ENCODE measurements at places on chromosomes 12 and 14. TPM values are rescaled to one million over a fixed set of nuclear protein-coding genes. Genes with fewer than 3 reads are reported as not detected.
A peak's percentile ranks its signal among the peaks of the same experiment; 100 is the strongest.

DNA sequence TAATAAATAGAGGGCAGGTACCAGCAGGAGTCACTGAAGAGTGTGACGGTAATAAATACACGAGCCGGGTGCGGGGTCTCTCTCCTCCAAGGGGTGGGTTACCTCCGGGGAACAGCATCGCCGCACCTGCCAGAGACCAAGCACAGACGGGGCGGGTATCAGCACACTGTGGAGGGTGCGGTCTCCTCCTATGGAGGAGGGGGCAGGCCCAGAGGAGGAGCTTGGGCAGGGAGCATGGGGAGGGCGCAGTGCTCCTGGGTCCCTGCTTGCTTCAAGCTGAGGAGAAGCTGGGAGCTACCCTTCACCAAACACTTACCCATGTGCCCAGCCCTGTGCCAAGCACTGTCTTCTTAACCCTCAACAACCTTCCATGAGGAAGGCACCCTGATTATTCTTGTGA lies 12.8 kb downstream of the PGF start:
- H3K36me3 ChIP-seq: no peaks in the 10 kb centered on the region
- H3K4me1 ChIP-seq: peaks cover 21% of the 10 kb centered on the region

DNA sequence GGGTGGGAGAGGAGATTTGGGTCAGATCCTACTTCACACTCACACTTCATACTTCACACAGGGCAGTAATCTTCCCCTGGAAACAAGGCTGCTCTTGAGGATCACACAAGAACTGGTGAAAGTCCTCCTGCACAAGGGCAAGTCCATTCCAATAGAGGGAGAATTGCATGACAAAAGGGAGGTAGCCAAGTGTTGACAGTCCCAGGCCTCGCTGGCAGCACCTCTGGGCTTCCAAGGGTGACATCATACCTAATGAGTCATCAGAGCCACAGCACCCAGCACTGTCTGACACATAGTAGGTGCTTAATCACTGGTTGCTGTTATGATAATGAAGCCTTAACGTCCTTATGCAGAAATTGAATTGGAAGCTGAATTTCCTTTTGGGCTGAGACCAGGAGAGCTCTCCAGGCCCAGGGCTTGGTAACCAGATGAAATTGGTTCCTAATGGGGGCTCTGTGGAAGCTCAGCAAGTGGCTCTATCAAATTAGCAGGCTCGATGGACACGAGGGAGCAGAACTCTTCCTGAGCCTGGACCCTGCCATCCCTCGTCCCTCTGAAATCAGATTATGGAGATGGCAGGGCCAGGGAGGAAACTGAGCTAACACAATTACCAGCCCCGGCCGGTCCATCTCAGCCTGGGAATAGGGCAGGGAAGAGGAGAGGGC lies 58.8 kb upstream of the ACTN1 start:
- H3K4me1 ChIP-seq: peaks cover 33% of the 10 kb centered on the region
- H3K4me3 ChIP-seq: no peak overlapping the region
- H3K27me3 ChIP-seq: no peaks in the 10 kb centered on the region
- 0 out of 2 replicates have a peak overlapping the region, but pooled peaks have one; percentile 1 for H3K27ac ChIP-seq

DNA sequence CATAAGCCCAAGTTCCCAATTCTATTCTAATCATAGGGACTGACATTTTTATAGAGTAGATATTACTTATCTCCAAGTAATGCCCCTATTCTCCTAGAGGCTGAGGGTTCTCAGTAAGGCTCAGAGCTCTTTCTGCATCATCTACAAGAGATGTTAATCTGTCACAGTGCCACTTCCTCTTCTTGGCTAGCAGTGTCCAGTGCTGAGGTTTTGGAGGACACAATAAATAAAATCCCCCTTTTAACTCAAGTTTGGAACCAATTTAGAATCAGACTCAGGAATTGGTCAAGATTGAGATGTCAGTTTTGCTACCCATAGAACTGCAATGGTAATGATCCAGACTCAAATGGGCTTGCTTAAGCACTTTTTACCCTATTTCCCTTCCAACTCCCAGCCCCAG lies 154.1 kb upstream of the ARID2 start:
- no peak for DNase-seq
- H3K27ac ChIP-seq: no peak overlapping the region
- no peaks in the 10 kb centered on the region for H3K36me3 ChIP-seq

DNA sequence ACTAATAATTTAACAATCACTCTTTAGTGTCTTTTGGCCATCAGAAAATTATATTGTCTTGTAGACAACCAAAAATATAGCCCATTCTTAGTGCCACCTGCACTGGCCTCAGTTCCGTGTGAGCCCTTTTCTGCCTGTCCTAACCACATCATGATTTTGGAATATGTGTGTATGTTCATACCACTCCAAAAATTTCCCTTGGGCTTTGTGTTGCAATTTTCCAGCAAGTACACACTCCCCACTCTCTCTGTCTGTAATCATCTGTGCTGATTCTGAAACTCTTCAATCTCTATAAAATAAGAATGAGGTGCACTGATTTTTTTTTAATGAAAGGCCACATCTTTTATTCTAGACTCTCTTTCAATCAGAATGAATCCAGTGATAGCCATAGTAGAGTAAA lies 196.0 kb downstream of the PIK3C2G start:
- no peaks in the 10 kb centered on the region for H3K27me3 ChIP-seq
- no peak for DNase-seq
- H3K27ac ChIP-seq: no peak overlapping the region
- H3K36me3 ChIP-seq: no peaks in the 10 kb centered on the region

DNA sequence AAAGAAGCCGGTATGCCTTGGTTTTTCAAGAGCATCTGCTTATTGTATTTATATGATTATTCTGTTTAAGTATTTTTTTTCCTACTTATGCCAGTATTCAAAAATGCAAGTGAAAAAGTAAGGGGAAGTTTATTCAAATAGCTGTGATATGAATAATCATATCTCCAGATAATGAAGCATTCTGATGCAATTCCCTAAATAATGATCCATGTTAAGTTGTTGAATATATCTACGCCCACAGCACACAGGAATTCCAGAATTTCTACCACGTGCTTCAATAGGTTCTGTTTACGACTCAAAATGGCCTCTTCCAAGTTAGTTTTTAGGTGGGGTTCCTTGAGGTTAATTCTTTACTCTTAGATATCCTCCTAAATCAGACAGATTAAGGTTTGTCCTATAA lies 208.3 kb downstream of the NAV3 start:
- peaks cover 3% of the 10 kb centered on the region for H3K36me3 ChIP-seq
- H3K27ac ChIP-seq: no peak overlapping the region
- no peak overlapping the region for H3K4me3 ChIP-seq
- peak; percentile 34 for DNase-seq
- H3K4me1 ChIP-seq: peaks cover 10% of the 10 kb centered on the region

DNA sequence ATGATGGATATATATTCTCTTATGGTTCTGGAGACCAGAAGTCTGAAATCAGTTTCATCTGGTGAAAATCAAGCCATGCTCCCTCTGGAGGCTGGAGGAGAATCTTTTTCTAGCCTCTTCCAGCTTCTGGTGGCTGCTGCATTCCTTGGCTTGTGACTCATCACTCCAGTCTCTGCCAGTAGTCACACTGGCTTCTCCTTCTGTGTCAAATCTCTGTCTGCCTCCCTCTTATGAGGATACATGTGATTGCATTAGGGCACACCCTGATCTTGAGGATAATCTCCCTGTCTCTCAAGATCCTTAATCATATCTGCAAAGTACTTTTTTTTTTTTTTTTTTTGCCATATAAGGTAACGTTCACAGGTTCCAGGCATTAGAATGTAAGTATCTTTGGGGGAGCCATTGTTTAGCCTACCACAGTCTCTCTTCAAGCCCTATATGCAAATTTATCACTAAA lies 17.7 kb downstream of the DNAL1 start:
- H3K4me3 ChIP-seq: no peak overlapping the region
- peak; percentile 94 for DNase-seq
- H3K36me3 ChIP-seq: peaks cover 2% of the 10 kb centered on the region
- no peaks in the 10 kb centered on the region for H3K27me3 ChIP-seq

FITM1 gene
- total RNA-seq: not detected

PRB2 gene
- total RNA-seq: not detected

CCDC85C gene
- total RNA-seq: 13.9 TPM

DNA sequence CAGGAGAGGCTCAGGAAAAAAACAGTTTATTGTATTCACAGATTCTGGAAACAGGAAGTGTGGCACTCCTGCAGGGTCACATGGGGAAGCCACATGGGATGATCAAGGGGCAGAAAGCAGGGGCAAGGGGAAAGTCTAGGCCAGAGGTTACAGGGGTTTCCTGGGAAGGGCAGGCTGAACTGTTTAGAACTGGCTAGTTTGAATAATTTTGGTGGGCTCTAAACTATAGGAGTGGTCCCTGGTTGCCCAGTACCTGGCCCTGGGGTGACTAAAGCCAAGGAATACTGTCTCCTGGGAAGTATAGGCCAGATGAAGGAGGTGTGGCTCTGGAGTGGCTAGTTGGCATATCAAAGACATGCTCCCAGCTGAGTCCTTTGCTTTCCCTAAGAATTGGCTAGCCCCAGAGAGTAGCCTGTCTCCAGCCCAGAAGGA lies 169.2 kb downstream of the SLC41A2 start:
- no peak overlapping the region for H3K4me3 ChIP-seq
- peaks cover 2% of the 10 kb centered on the region for H3K27me3 ChIP-seq
- no peaks in the 10 kb centered on the region for H3K4me1 ChIP-seq
- H3K27ac ChIP-seq: no peak overlapping the region
- DNase-seq: no peak

DNA sequence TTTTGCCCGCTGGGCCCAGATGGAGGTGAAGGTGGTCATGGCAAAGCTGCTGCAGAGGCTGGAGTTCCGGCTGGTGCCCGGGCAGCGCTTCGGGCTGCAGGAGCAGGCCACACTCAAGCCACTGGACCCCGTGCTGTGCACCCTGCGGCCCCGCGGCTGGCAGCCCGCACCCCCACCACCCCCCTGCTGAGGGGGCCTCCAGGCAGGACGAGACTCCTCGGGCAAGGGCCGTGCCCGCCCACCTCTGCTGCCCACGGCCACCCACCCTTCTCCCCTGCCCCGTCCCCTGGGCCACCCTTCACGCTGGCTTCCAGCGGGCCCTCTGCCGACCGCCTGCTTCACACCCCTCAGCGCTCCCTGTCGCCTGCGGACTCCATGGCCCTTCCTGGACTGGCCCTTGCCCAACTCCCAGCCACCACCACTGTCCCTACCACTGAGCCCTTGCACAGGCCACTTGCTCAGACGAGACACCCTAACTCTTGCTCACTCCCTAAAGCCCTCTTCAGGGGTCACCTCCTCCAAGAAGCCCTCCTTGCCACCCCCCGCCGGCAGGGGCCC lies 42.5 kb downstream of the CYP46A1 start:
- H3K4me1 ChIP-seq: peaks cover 3% of the 10 kb centered on the region
- peaks cover 14% of the 10 kb centered on the region for H3K27me3 ChIP-seq
- H3K36me3 ChIP-seq: no peaks in the 10 kb centered on the region
- no peak for DNase-seq
- no peak overlapping the region for H3K27ac ChIP-seq

DNA sequence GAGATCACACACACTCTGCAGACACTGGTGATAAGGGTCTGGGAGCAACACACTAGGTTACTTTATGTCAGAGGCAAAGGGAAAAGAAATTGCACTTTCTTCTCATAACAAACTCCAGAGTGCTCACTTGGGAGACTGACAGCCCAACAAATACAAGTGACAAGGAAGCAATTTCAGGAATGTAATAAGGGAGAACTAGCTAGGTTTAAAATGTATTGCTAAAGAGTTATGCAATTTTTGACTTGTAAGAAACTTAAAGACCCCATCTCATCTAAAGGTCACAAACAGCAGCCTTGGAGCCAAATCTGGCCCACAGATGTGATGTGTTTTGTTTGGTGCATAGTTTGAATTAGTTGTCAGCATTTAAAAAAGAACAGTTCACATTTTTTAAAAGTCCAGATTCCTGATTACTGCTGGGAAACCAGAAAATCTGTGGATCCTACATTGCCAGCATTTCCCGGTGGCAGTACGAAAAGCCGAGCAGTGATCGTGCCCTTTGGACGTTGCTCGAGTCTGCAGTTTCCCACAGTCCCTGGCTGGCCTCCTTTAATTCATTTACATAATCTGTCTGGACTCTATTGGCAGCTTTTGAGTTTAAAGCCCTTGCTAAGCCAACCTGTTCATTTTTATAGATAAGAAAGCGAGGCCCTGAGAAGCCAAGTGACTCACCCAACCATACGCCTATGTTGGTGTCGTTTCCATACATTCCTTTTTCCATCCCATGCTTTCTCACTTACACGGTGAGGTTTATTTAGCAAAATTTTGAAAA lies 42.0 kb upstream of the ETV6 start:
- peaks cover 5% of the 10 kb centered on the region for H3K4me1 ChIP-seq
- H3K4me3 ChIP-seq: no peak overlapping the region
- H3K27me3 ChIP-seq: no peaks in the 10 kb centered on the region
- H3K27ac ChIP-seq: peak overlapping the region; percentile 41

- DNase-seq: no peak
- no peaks in the 10 kb centered on the region for H3K27me3 ChIP-seq
- no peaks in the 10 kb centered on the region for H3K4me1 ChIP-seq
- H3K36me3 ChIP-seq: no peaks in the 10 kb centered on the region
- no peak overlapping the region for H3K27ac ChIP-seq
These were observed 485.9 kb downstream of the APAF1 start for GRCh38 chr12:99130808-99131553.

DNA sequence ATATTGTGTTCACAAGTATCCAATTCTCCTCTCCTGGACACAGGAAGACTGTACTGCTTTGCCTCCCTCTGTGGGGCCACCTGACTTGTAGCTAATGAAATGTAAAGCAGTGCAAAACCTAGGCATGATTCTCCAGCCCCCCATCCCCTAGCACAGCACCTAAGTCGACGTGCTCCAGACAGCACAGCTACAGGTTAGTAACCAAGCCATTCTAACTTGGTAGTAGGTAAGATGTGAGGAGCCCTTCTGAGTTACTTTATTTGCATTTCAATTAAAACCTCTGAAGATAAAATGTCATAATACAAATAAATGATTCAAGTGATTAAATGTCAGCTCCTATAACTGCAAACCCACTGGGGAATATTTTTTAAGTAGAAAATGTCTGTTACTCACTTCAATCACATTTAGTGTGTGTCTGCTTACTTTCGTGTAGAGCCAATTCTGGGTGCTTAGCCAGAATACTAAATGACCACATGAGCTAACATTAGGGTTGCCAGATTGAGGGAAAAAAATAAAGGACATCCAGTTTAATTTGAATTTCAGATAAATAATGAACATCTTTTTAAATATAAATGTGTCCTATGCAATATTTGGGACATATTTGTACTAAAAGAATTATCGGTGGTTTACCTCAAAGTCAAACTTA lies 64.8 kb upstream of the HIF1A start:
- peaks cover 3% of the 10 kb centered on the region for H3K4me1 ChIP-seq
- no peak overlapping the region for H3K4me3 ChIP-seq
- no peak overlapping the region for H3K27ac ChIP-seq
- no peaks in the 10 kb centered on the region for H3K36me3 ChIP-seq
- no peak for DNase-seq
- no peaks in the 10 kb centered on the region for H3K27me3 ChIP-seq

BHLHE41 gene
- 0.72 TPM for total RNA-seq

GRCh38 chr14:94337274-94337673 lies 14.1 kb upstream of the SERPINA6 start:
- no peaks in the 10 kb centered on the region for H3K27me3 ChIP-seq
- no peaks in the 10 kb centered on the region for H3K4me1 ChIP-seq
- no peak overlapping the region for H3K4me3 ChIP-seq
- DNase-seq: peak; percentile 31

DNA sequence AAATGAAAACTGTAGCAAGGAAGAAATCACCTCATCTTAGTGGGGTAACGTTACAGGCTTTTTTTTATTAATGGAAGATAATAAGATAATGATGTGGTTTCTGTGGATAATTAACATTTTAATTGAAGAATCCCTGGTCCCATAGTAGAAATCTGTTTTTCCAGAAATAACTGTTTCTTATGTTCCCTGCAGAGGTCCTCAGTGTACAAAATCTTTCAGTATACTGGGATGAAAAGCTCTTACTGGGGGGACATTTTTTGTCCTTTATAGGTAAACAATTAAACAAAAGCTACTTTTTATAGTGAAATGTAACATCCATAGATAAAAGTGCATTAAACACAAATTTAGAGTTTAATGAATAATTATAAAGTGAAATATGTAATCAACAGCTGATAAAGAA lies 312.2 kb downstream of the ATXN7L3B start:
- H3K36me3 ChIP-seq: no peaks in the 10 kb centered on the region

PDE3A gene
- 0.18 TPM for total RNA-seq

NKX2-1 gene
- total RNA-seq: not detected

MANSC4 gene
- not detected for total RNA-seq

All from IMR-90 (cell line).